Midbrain (tissue), 1 donor: ENCODE measurements at places on chromosomes 7 and 10.

DNA sequence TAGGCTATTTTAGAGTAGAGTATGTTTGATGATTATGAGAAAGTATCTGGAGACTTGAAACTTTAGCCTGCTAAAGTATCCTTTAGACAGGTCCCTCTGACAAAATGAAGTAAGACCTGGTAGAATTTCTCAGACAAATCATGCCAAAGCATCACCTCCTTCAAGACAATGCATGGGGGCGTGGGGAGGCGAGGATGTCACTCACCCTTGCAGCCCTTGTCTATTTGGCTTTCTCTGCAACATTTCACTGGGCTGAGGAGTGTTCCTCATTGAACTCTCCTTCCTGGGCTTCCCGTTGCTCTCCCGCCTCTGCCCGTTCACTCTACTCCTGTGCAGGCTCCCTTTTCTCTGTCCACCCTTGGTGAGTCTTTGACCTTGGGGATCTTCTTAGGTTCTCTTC, 98.5 kb downstream of the JAZF1 start:
- no peak for DNase-seq

DNA sequence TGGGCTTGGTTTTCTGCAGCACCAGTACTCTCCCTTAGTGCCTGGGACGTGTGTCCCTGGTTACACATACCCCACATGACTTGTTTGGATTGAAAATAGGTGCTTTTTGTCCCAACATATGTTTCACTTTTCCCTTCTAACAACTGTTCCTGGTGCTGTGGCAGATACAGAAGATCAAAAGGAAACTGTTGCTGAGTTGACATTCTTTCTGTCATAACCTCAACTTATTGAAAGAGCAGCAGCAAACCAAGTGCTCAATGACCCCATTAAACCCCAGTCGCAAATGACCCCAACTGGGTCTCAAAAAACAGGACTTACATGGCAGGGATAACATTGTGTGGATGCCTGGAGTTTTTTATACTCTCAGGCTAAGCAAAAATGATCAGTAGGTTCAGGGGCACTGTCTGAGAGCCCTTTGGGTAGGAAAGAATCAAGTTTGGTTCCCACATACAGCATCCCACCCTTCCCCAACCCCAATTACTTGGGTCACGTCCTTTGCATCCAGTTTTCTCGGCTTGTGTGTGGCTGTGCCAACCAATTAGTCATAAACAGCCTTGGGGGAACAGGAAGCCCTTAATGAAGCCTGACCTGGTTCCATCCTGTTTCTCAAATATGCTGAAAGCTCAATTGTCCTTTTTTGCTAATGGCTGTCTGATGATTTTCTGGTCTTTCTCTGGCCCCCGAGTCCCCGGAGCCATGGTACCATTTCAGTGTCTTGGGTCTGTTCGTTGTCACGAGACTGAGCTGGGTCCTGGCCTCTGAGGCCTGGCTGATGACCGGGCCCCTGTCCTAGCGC, 4.9 kb downstream of the HKDC1 start:
- DNase-seq = no peak

DNA sequence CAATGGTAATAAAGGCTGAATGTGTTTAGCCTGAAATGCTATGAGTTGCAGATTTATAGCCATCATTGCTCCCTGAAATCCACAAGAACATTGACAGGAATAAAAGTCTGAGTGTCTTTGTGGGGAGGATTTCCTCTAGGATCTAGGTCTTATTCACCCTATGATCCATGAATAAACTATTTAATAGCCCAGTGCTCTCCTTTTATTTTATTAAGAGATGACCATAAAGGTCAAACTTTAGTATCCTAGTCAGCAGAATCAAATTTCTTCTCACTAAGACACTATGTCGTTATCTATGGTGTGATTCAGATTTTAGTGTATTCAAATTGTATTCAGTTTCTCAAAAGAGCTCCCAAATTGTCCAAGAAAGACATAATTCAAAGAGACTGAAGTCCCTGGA, 67.8 kb upstream of the AKR1E2 start:
- DNase-seq = no peak

- no peak for DNase-seq
Measured at GRCh38 chr7:7902845-7903244, 65.8 kb upstream of the GLCCI1 start.

- no peak for DNase-seq
Measured at GRCh38 chr7:47331179-47331565, 250.7 kb downstream of the TNS3 start.

- no peak for DNase-seq
Measured at GRCh38 chr10:27157150-27157549, 2.0 kb downstream of the MASTL start.
